ENCODE measurements at places on chromosomes 4 and X.

DNA sequence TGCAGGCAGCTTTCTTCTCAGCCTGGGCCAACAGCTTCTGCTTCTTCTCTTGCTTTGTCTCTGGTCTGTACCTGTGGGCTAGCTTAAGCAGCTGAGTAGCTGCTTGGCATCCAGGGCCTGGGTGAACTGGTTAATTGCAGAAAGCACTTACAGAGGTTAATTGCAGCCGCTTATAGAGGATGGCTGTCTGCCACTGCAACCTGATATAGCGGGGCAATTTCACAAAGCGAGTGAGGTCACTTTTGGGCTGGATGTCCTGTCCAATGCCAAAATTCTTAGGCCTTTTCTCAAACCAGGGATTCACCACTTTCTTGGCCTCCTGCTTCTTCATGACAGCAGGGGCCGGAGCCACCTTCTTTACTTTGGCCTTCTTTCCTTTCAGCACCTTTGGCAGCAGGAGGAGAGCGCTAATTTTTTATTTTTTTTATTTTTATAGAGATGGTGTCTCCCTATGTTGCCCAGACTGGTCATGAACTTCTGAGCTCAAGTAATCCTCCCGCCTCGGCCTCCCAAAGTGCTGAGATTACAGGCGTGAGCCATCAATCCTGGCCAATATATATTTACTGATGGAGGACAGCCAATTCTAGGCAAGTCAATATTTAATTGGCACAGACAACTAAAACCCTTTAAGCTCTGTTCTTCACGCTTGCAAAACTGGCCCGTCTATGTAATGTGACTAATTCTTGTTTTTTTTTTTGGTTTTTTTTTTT lies 61.0 kb downstream of the ENOPH1 start:
- no peak for DNase-seq

DNA sequence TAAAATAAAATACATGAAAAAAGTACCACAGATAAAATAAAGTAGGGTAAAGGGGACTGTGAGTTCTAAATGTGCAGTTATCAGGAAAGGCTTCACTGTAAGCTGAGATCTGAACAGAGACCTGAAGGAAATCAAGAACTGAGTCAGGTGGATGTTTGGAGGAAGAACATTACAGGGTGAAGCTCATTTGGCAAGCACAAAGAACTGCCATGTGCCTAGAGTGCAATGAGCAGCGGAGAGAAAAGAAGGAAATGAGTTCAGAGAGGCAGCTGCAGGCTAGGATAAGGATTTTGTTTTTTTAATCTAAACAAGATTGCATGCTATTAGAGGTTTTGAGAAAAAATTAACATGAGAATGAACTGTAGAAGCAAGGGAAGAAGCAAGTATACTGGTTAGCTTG lies 373.1 kb downstream of the STPG2 start:
- no peak for DNase-seq

DNA sequence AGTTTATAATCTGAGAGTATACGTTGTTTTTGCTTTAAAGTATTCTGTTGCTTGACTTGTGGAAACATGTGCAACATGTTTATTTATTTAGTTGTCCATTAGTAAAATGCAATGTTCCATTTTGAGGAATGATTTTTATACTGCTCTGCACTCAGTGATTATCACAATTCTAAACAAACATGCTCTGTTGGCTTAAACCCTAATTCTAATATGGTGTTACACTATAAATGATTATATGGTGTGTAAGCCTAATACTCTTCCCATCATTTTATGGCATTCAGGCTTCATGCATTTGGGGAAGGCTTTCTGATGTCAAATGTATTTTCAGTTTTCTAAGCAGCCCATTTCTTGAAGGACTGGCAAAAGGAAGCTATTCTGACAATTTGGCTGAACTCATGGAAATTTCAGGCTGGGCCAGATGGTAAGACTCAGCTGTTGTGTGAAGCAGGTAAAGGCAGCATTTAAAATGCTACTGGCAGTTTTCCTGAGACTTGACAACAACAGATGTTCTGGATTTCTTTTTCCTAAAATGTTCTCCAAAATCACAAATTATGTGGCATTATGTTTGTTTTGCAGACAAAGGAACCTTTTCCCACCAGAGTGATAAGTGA lies 336.7 kb upstream of the GNPDA2 start:
- no peak for DNase-seq

DNA sequence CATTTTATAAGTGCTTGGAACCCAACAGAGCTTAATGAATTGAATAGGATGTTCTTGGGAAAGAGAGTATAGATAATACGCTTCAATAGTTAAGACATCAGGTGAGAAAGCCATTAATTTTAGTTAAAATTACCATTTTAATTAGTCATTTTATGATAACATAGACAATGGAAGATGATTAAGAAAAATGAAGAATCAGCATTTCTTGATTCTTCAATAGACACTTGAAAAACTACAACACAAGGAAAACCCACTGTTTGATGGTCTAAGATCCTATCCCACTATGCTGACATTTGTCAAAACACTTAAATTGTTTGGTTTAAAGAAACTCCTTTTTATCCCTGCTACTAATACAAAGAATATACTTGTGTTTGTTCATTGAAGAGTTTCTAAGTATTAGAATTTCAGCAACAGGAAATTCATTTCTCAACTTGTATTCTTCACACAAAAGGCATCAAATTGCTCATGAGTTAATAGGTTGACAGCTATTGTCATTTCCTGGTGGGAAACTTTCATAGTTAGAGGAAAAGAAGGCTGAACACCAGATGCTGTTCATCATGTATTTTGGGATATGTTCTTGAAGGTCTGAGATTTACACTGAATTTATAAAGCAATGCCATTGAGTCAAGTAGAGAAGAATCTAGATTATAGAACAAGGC lies 9.6 kb upstream of the CXCL2 start:
- no peak for DNase-seq

- DNase-seq: no peak
These were observed 270.4 kb downstream of the LDB2 start for GRCh38 chr4:16627999-16628398.

All from stimulated activated CD8-positive, alpha-beta memory T cell treated with anti-CD3 and anti-CD28 coated beads, Interleukin-15, amount 100 ng/mL, for 4 hours (primary cell).